Type B pancreatic cell (in vitro differentiated cells): ENCODE measurements at places on chromosomes 2 and 18. TPM values are rescaled to one million over a fixed set of nuclear protein-coding genes. Genes with fewer than 3 reads are reported as not detected.

- peaks cover 12% of the 10 kb centered on the region for H3K36me3 ChIP-seq
- H3K27ac ChIP-seq: no peak overlapping the region
- H3K27me3 ChIP-seq: no peaks in the 10 kb centered on the region
- no peak for DNase-seq
- H3K4me1 ChIP-seq: peaks cover 18% of the 10 kb centered on the region
Observed at GRCh38 chr2:99158599-99158998, 3.8 kb downstream of the LIPT1 start.

- H3K27me3 ChIP-seq: peaks cover 8% of the 10 kb centered on the region
- DNase-seq: no peak
- no peak overlapping the region for H3K4me3 ChIP-seq
- H3K4me1 ChIP-seq: peaks cover 4% of the 10 kb centered on the region
Observed at GRCh38 chr2:100248971-100249370, 73.3 kb downstream of the LONRF2 start.

- H3K27me3 ChIP-seq: no peaks in the 10 kb centered on the region
- peaks cover 10% of the 10 kb centered on the region for H3K36me3 ChIP-seq
- DNase-seq: no peak
- H3K4me3 ChIP-seq: no peak overlapping the region
Observed at GRCh38 chr2:8669157-8669817, 12.6 kb upstream of the ID2 start.

NRP2 gene
- total RNA-seq: 18.7 and 109 TPM in 2 replicates

CCDC74B gene
- total RNA-seq: 10.3 and 15.4 TPM in 2 replicates

SCG2 gene
- total RNA-seq: 75.1 and 347 TPM in 2 replicates

TAF4B gene
- total RNA-seq: 4.6 and 5.1 TPM in 2 replicates

ADRA2B gene
- 2.4 and 13.9 TPM in 2 replicates for total RNA-seq

IL1F10 gene
- total RNA-seq: not detected in 2 replicates

CIB4 gene
- not detected in 2 replicates for total RNA-seq

OTX1 gene
- 10.4 and 31.9 TPM in 2 replicates for total RNA-seq
